ENCODE measurements at places on chromosomes 16 and 17. TPM values are rescaled to one million over a fixed set of nuclear protein-coding genes. Genes with fewer than 3 reads are reported as not detected.

GRCh38 chr17:47945529-47946508 is 4.4 kb downstream of the PNPO start:
- peak; percentile 58 for DNase-seq

DNA sequence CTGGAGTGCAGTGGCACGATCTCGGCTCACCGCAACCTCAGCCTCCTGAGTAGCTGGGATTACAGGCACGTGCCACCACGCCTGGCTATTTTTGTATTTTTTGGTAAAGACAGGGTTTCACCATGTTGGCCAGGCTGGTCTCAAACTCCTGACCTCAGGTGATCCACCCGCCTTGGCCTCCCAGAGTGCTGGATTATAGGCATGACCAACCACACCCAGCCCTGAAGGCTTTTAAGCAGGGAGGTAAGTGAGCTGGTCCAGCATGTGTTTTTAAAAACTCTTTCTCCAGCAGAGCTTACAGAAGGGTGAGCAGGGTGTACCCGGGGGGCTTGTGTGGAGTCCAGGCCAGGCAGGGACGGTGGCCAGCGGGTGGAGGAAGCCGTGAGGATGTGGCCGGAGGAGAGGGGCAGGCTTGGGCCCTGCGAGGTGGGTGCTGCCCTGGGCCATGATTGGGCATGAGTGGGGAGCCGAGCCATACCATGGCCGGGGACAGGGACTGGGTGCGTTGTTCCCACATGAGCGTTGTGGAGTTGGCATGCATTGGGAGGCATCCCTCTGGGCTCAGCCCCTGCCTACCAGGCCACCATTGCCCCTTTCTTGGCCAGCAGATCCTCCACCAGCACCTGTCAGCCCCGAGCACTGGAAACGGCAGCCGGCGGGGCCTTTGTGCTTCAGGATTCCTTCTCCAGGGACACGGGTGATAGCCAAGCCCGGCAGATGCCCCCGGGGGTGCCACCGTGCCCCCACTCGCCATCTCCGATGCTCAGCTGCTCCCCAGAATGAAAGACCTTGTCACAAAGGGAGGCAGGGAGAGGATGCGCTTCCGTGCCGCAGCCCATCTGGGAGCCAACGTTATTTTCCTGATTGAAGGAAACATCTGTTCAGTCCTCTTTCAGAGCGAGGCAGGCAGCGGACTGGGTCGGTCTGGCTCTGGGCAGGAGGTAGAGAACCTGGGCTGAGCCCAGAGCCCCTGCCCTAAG is 64.5 kb downstream of the RAI1 start:
- DNase-seq: peak; percentile 54

DNA sequence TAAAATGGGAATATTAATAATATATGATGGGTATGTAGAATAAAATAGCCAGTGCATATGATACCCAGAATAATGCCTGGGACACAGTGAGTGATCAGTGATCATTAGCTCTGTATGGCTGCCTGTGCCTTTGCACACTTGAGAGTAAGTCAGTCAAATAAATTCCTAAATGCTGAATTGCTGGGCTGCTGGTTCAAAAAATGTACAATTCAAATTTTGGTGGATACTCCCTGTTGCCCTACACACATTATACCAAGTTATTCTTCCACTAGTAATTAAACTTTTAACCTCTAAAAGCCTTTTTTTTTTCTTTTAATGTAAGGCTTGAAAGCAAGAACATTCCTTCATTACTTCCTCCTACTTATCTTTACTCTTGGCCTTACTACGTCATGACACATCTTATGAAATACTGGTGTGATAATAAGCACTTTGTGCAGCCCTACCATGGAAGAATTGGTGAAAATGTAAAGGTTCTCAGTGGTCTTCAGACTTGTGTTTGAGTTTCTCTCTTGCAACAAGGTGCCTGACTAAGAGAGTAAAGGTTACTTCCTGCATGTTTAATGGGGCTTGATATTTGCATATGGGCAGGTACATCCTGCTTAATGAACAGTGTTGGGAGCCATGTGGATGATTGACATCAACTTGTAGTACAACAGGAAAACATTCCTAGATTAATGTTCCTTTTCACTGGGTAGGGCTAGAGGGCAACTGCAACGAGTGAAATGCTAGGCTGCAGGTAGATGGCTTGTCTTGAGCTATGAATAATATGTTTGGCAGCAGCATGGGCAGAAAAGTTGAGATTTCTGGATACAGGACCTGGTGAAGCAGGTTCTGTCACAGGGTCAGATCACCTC is 84.3 kb downstream of the PRKCA start:
- DNase-seq: no peak

The ZG16 gene
- not detected for total RNA-seq

DNA sequence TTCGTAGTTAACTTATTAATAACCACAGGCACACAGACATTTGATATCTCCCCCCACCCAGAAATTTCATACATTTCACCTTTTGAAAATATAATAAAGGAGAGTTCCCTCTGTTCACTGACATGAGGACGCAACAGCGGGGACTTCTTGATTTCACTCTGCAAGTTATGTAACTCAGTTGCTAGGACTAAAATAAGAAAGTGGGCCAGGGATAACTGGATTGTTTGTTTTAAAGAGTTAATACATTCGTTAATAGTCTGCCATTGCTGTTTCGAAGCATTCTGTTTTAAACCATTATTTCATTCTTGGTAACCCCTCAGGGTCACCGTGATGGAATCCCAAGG is 1.2 kb downstream of the RHOT1 start:
- no peak for DNase-seq

DNA sequence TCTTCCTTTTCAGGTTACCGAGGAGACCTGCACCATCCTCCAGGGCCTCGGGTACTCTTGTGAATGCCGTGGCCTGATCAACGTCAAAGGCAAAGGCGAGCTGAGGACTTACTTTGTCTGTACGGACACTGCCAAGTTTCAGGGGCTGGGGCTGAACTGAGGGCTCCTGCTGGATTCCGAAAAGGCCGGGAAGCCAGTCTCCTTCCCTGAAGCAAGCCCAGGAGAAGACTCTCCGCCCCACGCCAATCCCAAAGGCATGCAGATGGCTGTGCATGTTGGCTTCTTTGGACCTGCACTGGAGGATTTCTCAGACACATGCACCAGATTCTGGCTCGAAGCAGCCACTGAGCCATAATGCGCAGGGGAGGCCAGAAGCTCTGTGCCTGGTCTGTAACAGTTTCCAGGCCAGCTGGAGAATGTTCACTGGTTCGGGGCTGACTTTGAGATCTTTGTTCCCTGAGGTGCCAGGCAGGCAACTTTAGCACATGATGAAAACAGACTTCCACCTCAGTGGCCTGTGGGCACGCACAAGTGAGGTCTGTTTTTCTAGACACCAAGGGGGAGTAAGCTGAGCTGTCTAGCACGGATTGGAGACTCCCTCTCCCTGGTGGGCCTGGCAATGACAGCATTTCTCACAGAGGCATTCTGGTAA is 49.1 kb downstream of the ADCY7 start:
- DNase-seq: peak; percentile 62

GRCh38 chr16:11090232-11090631 is 145.9 kb downstream of the CLEC16A start:
- no peak for DNase-seq

DNA sequence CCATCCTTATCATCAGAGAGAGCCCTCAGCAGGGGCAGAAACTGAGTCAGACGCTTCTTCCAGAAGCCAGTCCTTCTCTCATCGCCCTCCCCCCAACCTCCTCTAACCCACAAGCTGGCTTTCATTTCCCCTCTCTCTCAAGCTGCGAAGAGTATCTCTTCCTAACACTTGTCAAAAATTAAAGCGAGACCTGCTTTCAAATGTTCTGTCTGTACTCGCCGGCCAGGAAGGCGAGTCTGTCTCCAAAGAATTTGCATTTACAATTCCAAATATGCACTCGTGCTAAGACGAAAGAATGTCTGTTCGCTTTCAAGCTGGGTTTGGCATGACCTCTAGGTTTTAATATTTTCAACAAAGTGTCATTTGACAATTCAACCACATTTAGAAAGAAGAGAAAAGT is 140.4 kb downstream of the RGS9 start:
- DNase-seq: no peak

- DNase-seq: no peak
Measured at GRCh38 chr16:8396463-8396862, 193.8 kb downstream of the TMEM114 start.

DNA sequence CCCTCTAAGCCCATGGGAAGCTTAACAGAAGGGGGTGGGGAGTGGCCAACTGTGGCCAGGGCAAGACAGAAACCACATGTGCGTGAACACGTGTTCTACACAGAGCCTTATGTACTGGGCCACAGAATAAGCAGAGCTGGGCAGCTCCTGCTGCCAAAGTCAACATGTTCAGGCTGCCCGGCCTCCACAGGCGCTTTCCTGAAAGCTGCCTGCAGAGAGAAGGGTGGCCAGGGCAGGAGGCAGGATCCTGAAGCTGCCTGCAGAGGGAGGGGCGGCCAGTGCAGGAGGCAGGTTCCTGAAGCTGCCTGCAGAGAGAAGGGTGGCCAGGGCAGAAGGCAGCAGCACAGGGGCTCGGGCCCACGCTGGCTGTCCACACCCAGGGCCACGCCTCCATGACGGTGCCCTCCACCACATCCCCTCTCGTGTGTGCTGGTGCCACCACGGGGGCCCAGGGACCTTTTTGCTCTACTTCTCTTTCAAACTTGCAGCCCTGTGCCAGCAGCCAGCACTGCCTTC is 79.5 kb downstream of the ANKRD11 start:
- DNase-seq: peak; percentile 72

- no peak for DNase-seq
Measured at GRCh38 chr16:82329504-82330192, 159.6 kb upstream of the MPHOSPH6 start.

- DNase-seq: no peak
Measured at GRCh38 chr16:77385481-77385880, 49.4 kb downstream of the ADAMTS18 start.

DNA sequence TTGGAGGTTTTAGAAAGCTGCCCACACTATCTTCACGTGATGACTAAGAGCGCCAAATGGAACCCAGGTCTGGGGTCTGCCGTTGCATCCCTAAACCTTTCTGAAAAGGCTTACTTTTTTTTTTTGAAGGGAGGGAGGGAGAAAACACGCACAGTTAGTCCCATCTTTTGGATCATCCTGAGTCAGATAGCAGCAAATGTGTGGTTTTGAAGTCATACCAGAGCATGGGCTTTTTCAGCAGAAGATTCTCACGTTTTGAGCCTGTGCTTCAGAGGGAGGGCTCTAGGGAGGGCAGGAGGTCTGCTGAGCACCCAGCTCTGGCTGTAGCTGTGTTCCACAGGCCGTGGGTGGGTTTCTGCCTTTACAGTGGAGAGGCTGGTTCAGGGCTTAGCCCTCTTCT is 194.7 kb downstream of the SNX29 start:
- no peak for DNase-seq

- peak; percentile 72 for DNase-seq
Measured at GRCh38 chr17:19460700-19461099, 49.7 kb downstream of the RNF112 start.

GRCh38 chr17:7705269-7706255 is 560 bp downstream of the EFNB3 start:
- no peak for DNase-seq

DNA sequence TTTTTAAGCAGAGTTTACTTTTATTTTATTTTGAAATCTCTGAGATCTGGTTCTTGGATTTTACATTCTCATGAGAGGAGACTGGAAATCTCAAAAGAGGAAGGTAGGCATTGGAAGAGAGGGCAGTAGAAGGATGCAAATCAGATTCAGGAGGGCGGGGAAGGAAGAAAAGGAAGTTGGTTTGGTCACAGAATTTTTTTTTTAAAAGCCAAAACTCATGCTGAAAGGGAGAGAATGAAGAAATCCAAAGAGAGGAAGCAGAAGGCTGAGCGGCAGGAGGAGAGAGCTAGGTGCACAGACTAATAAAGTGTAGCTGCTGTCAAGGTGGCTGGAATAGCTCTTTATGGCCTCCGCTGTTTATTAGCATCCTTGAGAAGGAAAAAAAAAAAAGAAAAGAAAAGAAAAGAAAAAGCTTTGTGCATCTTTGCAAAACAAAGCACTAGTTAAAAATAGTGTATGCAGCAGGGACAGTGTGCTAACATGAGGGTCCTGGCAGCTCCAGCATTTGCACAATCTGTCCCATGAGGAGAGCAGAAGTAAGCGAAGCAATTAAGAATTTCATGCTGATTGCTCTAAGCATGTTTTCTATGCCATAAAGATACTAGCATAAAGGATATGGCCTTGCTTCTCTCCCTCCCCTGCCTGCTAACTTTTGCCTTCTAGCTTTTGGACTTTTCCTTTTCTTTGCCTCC is 194.2 kb downstream of the ZFHX3 start:
- DNase-seq: no peak

DNA sequence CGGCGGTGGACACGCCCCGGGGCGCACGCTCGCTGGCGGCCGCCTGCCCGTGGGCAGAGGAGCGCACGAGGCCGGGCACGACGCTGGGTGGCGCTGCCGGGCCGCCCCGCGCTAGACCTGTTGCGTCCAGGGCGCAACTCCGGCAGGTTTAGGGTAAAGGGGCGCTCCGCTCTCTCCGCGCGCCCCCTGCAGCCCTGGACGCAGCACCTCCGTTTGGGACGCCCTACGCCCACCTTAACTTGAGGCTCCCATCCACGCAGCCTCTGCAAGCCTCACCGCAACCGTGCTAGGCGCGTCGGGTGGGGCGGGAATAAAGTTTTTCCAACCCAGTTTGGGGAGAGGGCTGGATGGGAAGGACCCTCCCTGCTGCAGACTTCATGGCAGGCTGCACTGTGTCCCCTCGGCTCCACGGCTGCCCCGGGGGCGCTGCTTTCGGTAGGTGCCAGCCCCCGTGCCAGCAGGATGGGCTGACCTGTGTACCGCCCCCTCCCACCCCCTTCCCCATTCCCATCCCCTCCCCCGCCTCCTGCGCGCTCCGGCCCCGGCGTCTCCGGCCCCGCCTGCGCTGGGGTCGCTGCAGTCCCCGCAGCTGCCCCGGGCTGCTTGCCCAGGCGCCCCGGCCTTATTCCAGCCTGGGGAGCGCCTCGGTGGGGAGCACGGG is at the start of gene SYT17:
Gene SYT17, plus strand, starts transcription at position 531 of the 661 bp plus-strand sequence. CDS start 407 bp downstream, outside the sequence.
- peak; percentile 78 for DNase-seq

- DNase-seq: no peak
Measured at GRCh38 chr17:19485800-19486340, 47.8 kb upstream of the SLC47A1 start.

The EVPLL gene
- total RNA-seq: not detected

GRCh38 chr17:83109793-83110645 is 30.6 kb downstream of the METRNL start:
- peak; percentile 97 for DNase-seq

The CACNG3 gene
- not detected for total RNA-seq

DNA sequence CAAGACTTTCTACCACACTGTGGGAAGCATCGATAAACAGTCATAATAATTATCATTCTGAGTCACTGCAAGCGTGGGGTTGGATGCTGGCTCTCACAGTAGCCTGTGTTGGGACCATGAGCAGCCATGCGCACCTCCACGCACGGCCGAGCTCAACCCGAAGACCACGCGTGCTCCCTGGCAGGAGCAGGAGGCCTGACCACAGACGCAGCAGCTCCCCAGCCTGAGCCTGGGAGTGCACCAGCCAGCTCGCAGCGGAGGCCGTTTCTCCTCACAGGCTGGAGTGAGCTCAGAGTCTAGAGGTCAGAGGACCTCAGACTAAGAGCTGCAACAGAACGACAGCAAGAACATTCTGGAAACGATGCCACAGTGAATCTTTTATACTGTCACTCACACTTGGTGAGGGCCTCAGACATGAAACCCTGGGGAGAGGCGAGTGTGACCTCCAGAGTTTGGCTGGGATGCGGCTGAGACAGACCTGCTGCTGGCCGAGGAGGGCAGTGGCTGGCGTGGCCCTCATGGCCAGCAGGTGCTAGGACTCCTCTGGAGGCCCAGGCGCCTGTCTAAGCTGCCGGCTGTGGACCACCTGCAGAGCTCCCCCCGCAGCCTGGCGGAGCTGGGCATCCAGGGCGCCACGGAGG is 6.0 kb downstream of the NDUFAF8 start:
- DNase-seq: peak; percentile 37
